ENCODE measurements at places on chromosomes 1 and 21.

DNA sequence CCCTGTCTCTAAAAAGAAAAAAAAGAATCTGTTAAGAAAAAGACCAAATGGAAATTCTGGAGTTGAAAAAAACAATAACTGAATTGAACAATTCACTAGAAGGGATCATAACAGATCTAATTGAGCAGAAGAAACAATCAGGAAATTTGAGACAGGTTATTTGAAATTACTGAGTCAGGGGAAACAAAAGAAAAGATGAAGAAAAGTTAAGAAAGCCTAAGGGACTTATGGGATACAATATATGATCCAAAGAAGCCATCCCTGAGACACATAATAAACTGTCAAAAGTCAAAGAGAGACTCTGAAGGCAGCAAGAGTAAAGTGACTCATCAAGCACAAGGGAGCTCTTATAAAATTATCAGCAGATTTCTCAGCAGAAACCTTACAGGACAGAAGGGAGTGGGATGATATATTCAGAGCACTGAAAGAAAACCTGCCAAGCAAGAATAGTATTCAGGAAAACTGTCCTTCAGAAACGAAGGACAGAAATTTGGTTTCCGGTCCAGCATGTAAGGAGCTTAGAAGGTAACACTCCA is 44.5 kb downstream of the SLC2A1 start:
- DNase-seq, result no peak

DNA sequence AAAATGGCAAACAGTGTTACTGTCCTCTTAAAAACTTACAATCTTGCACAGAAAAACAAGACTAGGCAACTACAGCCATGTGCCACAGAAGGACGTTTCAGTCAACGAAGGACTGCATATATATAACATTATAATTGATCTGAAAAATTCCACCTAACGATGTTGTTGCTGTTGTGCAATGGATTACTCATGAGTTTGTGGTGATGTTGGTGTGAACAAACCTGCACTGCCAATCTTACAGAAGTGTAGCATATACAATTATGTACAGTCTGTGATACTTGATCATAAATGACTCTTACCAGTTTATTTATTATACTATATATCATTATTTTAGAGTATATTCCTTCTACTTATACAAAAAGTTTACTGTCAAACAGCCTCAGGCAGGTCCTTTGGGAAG is 6.8 kb upstream of the VAMP4 start:
- no peak for DNase-seq

- DNase-seq, result no peak
These were observed 45.9 kb downstream of the PIK3R3 start for GRCh38 chr1:46086576-46086975.

DNA sequence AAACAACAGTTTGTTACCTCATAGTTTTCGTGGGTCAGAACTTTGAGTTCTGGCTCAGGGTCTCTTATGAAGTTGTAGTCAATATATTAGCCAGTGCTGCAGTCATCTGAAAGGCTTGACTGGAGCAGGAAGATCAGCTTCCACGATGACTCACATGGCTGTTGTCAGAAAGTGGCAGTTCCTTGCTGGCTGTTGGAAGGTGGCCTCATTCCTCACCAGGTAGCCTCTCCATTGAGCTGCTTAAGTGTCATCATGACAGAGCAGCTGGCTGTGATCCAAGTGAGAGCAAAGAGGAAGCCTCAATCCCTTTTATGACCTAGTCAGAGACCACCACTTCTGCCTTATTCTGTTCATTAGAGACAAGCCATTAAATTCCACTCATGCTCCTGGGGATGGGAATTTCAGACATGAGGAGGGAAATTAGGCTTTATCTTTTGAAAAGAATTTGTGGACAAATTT is 5.6 kb downstream of the OSBPL9 start:
- DNase-seq, result peak; percentile 43

DNA sequence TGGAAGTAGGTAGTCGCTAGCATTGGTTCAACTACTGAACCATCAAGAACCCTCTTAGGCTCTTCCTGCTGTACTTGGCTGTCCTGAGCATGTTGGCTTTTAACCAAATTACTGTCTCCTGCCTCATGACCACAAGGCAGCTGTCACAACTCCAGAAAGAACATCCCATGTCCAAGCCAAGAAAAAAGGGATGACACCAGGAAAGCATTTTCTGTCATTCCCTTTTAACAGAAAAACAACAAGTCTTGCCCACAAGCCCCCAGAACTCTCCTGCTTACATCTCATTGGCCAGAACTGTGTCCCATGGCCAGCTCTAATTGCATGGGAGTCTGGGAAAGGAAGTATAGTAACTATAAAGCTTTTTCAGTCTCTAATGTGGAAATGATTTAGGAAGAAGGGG is 2.4 kb upstream of the RNU5D-1 start:
- DNase-seq, result peak; percentile 23

DNA sequence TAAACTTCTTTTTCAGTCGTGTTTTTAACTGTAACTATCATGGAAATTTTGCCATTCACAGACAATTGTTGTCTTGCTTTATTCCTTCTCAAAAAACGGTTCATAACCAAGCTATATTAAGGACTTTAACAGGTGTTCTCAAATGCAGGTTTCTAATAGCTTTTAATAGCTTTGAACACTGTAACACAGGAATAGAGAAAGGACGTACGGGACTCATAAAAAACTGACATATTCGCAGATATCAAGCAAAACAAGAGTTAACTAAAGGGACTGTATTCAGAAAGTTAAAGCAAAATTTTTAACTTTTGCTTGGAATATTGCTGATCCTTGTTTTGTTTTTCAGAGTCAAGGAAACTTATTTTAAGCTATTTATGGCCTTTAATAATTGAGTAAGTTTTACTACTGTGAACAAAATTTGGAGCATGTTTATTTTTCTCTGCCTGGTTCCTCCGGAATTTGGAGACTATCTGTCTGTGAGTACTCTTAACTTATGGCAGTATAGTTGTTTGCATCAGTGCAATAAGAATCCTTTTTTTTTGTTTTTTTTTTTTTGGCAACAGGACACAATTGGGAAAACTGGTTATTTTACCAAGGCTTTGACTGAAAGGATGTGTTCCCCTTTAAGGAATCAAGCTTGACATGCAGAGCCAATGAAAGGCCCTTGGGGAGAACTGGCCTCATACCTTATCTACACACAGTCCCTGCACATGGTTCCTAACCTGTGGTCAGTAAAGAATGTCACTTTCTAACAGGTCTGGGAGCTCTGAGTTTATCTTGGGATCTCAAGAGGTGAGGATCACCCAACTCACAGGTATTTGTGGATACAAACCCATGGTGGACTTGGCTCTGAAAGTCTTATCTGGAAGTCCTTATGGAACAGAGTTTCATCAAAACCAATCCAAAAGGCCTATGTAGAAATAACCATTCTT is 5.8 kb upstream of the CD46 start:
- no peak for DNase-seq

- no peak for DNase-seq
These were observed 53.8 kb upstream of the LMO4 start for GRCh38 chr1:87274851-87275250.

GRCh38 chr21:44813149-44813548 is 4.7 kb downstream of the SUMO3 start:
- DNase-seq, result no peak

DNA sequence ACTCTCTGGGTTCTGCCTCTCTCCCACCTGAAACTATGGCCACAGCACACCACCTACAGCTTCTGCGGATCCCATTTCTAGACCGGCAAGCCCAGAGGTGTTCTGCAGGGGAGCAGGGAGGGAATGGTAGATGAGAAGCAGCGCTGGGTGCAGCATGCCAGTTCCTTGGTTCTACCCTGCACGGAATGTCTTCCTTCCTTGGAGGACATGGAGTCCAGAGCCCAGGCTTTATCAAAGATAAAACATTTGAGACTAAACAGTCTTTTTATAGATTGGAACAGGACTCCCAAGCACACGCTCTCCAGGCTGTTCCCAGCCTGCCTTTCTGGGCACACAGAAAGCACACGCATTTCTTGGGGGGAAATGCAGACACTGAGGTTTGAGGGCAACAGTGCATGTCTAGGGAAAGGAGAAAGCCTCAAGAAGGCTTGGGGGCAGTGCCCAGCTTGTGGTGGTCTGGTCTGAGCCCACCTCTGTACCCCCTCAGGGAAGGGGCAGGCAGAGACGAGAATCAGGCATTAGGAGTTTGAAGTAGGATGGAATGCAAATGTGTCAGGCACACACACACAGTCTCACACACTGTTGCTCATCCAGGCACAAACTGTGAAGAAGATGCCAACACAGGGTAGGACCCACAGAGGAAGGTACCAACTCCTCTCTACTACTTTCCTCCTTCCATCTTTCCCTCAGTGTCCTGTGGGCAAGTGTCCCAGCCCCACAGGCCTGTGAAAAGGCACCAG is 29.7 kb downstream of the LGR6 start:
- no peak for DNase-seq

GRCh38 chr1:230518511-230518910 is 92.4 kb upstream of the PGBD5 start:
- DNase-seq, result no peak

DNA sequence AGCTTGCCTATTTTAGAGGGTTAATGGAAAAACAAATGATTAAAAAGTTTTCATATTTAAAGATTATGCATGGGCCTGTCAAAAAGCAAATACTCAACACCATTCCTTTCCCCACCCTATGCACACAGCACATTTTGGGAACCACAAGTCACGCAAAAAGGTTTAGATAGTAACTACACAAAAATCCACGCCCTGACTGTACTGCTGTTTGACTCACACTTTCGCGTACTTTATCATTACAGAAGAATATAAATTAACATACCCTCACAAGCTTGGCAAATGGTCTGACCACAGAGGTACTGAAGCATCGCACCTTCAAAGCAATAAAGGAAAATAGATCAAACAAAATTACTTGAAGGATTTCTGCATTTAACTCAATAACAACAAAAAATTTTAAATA is 1.4 kb downstream of the ATP5PO start:
- DNase-seq, result no peak

DNA sequence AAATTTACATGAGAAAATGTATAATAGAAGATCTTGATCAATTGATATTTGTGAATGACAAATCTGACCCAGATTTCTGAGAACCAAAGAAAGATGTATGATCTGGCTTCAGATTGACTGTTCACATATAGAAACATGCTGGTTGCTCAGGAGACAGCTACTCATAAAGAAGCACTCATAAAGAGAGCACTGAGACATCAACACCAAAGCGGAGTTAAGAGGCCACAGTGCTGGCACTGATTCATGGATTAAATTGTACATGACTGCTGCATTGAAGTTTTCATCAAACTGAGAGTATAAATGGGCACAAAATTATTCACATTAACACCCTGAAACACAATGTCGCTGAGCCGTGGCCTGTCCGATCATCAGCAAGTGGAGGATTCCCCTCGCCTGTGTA is 46.2 kb downstream of the SH3GLB1 start:
- no peak for DNase-seq

GRCh38 chr1:109773203-109773899 is 9.6 kb upstream of the EPS8L3 start:
- DNase-seq, result peak; percentile 84

DNA sequence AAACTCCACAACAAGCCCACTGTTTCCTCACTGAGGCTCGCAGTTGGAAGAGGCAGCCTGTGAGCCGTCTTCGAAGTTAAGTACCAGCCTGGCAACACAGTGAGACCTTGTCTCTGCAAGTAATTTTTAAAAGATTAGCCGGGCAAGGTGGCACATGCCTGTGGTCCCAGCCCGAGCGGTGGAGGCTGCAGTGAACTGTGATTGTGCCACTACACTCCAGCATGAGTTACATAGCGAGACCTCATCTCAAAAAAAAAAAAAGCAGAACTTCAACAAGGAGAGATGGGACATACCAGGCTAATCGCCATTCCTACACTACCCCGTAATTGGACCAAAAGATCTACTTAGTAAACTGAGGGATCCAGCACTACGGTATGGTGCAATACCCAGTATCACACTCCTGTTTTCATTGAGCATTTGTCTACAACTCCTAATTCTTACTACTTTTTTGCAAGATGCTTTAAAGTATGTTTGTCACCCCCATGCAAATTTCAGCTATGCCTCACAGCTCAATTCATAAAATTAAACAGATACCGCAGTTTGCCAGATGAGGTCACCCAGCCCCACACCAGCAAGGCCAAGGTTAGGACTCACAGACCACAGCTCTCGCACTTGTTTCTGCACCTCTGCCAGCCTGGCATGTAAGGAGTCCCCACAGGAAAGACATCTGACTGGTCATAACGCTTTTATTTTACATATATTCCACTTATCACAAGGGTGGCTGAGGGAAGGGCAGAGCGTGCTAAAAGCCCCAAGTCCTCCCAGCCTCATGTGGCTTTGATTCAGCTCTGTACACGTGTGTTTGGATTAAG is 21.0 kb downstream of the SDE2 start:
- DNase-seq, result peak; percentile 60

GRCh38 chr1:32972814-32973428 is 8.3 kb upstream of the RNF19B start:
- no peak for DNase-seq

GRCh38 chr21:42913476-42913875 is 12.0 kb downstream of the ERVH48-1 start:
- DNase-seq, result no peak

DNA sequence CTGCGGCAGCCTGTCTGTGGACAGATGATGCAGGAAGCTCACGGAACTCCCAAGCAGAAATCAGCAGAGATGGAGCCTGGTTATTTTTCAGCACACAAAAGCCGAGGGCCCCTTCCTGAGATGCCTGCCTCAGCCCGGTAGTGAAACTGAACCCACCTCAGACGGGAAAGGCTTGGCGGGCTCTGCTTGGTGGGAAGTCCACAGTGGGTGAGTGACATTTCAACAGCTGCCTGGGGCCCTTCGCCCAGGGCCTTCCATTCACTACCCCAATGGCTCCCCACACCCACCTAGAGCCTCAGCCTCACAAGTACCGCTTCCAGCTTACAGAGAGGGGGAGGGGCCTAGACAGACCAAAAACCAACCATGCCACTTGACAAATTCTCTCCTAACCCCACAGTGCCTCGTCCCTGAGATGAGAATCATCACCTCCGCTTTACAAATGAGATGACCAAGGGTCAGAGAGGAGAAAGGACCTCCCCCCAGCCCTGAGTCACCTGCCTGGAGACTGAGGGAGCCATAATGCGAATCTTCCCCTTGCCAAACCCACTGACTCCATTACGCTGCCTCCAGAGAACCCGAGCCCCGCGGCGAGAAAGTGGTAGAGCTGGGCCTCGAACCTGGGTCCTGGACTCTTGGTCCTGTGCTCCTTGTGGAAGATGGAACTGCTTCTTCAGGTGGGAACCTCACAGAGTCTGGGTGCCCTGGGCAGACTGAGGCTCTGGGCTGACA is 3.4 kb upstream of the ECE1 start:
- no peak for DNase-seq

GRCh38 chr1:28759257-28759656 is 22.5 kb downstream of the YTHDF2 start:
- no peak for DNase-seq

DNA sequence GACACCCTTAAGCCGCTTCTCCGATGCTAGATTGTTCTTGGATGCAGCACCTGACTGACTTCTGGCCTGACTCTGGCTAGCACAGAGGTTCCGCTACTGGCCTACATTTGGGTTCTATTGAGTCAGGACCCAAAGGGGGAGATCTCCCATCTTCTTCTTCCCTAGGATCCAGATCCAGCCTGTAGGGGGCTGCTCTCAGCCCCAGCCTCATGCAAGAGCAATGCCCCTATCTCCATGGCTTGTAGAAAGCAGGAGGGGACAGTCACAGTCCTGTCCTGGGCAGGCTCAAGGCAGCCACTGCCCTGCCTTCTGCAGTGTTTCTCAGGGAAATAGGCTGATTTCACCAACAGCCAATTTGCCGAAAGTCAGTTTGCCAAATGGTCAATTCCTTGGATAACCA is 6.3 kb upstream of the ADAR start:
- no peak for DNase-seq

GRCh38 chr1:241531195-241532161 is 700 bp upstream of the KMO start:
- DNase-seq, result peak; percentile 95

Measured in Kasumi-1 (cell line).